CD8-positive, alpha-beta memory T cell (primary cell): ENCODE measurements at places on chromosomes 5 and 9.
A peak's percentile ranks its signal among the peaks of the same experiment; 100 is the strongest.

DNA sequence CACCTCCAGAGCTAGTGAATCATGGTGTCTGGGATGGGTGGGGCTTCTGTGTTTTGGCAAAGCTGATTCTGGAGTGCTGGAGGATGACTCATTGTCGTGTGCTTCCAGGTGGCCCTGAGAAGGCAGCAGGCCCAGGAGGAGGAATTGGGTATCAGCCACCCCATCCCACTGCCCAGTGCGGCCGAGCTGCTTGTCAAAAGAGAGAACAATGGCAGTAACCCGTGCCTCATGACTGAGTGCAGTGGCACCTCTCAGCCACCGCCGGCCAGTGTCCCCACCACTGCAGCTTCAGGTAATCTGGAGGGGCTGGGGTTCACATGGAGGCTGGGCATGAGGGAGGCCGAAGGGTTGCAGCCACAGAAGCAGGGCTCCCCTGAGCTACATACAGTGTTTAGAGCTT lies 5.4 kb downstream of the DMRT1 start:
- no peak for DNase-seq

DNA sequence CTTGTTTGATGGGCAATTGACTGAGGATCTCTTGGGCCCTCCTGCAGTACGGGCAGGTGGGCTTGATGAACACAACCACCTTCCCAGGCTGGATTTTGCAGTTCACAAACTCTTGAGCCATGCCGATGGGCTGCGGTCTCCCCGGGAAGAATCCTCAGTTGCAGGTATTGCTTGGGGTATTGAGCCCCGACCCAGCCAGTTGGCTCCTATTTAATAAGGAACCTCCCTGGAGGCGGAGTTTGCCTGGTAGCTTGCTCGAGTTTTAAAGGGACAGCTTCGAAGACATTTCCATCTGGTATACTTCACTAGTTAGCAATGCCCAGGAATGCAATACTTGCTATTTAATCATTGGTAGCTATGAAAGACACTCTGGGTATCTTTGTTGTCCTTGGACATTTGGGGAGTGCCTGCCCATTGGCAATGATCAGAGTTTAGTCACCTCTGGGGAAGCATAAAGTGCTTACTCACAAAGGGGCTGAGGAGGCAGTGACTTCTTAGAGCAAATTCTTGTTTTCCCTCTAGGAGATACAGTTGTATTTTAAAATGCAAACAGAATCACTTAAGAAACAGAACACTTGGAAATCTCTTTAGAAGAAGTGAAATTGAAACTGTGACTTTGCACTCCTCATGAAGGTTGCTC lies at the start of gene GLRX:
Gene GLRX, minus strand, starts transcription at position 185 of the 640 bp plus-strand sequence. Its CDS starts 64 bp downstream, at position 121.
- DNase-seq, result peak; percentile 48

GRCh38 chr5:172093965-172094364 lies 87.5 kb upstream of the FBXW11 start:
- no peak for DNase-seq

DNA sequence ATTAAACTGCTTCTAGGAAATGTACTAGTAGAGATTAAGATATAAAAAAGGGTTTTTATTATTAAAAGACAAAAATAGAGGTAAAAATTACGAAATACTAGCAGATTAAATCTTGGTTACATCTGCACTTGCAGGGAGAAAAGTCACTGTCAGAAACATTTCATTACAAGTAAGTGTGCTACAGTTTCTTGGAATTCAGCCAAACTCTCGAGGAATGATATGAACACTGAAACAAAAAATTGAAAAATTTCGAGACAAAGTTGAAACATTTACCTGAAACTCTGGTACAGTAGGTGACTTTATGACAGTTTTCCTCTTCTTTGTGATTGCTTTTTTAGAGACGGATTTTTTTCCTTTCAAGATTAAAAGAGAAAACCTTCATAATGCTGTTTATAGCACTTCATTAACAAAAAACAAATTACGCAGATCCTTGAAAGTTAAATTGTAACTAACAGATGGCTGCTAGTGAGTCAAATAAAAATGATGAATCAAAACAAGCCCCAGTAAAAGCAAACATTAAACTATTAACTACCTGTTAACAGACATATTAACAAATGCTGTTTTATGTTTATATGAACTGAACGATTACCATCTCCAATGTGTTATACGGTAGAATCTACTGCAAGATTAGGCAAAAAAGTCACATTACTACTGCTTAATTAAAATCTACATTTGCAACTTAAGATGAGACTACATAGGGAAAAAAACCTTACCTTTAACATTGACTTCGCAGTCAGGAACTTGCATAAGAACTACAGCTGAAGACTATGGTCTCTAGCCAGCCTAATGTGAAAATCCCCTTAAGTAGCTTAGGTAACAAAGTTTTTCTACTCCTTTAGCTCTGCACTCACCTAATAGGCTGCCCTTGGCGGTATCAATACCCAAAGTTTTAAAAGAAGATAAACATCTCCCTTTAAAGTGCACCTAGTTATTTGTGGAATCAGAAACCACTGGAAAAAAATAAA lies 61.4 kb downstream of the RANBP6 start:
- DNase-seq, result no peak

- DNase-seq, result no peak
These were observed 3.2 kb upstream of the ACOT12 start for GRCh38 chr5:81397176-81397575.

- no peak for DNase-seq
These were observed 660.8 kb downstream of the TLE1 start for GRCh38 chr9:81028504-81028903.

- DNase-seq, result no peak
These were observed 61.8 kb downstream of the NDFIP1 start for GRCh38 chr5:142170254-142170953.

DNA sequence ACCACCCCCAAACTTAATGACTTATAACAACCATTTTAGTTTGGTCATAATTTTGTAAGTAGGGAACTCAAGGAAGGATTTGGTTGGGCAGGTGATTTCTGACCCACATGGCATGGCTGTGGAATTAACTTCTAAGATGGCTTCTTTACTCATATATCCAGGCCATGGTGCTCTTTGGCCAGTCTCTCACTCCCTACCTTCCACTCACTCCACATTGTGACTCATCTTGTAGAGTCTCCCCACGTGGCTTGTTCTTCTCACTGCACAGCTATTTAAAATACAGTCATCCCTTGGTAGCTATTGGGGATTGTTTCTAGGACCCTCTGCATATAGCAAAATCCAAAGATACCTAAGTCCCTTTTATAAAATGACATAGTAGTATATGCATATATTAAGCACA lies 76.6 kb upstream of the MAST4 start:
- no peak for DNase-seq

DNA sequence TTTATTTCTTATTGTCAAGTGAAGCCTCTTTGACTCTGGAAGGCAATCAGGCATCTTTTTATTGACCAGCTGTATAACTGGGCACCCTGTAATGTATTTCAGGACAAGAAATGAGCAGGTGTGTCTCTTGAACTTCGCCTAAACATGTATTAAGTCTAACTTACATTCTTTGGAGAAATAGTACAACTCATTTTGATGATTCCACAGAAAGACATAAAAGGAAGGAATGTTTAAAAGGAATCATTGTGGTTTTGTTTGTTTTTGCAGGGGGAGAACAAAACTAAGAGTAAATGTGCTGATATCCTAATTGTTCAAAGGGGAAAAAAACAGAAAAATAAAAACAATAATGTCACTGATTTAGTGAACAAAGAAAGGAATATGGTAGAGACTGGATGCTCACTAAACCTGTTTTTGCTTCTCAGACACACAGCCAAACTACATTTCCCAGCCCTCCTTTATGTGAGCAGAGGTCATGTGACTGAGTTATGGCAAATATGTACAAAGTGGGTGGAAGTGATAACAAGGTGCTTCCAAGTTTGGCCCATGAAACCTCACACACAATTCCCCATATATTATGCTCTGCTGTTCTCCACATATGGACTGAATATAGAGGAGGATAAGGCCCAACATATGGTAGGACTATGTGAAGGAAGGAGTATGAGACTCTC lies 150.6 kb upstream of the ACOT12 start:
- DNase-seq, result no peak

DNA sequence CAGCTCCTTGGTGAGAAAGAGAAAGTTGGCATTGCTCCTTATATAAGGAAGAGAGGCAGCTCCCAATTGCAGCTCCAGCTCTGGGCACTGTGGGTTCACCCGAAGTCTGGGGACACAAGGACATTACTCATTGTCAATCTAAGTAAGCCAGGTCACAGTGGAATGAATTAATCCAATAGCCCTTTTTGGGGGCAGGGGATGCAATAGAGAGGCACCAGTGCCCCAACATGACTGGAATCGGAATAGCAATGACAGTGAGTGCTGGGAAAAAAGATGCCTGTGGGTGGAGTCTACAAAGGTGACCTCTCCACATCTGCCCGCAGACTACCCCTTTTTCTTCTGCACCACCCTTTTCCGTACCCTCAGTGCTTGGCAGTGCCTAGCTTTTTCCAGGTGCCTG lies 11.1 kb upstream of the NEUROG1 start:
- no peak for DNase-seq

DNA sequence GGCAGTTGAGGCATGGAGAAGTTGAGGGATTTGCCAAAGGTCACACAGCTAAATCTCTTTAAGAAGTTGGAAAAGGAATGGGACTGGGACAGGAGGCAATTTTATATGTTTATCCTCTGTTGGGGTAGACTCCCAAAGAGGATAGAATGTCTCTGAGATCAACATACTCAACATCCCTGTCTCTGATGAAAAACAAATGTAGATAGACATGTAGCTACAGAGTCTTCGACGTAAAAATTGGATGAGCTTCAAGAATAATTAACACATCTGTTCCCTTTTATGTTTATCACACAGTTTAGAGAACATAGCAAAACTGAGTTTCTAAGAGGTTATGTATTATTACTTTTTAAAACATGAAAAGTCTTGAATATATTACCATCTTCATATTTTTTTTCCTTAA lies 204.6 kb upstream of the CD180 start:
- DNase-seq, result no peak

DNA sequence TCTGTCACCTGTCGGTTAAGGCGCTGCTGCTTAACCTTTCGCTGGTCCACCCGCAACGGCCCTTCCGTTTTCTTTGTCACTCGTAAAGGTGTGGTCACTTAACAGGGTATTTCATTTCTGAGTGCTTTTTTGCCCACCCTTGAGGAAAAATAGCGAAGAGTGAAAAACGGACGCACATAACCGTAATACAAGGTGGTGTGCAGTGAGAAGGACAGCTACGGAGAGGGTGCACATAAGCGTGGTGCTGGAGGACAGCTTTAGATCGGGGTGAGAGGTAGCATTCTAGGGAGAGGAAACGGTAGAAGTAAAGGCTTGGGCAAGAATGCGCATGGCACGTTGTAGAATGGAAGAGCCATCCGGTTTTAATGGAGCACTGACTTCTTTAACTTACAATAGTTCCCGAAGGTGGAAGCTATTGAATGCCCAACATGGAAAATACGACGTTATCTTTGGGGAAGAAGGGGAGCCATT lies 761 bp downstream of the CCT5 start:
- no peak for DNase-seq

GRCh38 chr5:67903121-67903520 lies 312.4 kb upstream of the PIK3R1 start:
- DNase-seq, result no peak

DNA sequence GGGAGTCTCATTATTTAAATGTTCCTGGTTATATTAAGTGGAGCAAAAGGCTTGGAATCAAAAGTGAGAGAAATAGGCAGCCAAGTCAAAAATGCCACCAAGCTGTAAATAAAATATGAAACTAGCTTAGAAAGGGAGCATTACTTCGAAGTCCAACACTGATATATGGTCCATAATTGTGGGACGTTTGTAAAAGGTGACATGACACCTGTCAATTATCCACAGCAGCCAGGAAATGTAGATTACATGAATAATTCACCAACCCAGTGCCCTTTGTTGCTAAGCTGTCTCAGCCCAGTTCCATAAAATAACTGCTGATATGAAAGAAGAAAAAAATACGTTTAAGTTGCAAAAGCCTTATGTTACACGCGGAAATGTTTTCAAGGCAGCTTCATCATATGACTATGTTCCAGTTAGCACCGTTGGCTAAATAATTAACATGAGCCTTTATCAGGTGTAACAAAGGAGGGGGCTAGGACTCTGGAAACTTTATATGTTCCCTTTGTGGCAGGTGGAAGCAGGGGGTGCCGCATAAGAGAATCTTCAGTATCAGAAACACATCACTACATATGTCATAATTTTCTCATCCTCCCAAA lies 39.9 kb upstream of the ZSWIM6 start:
- no peak for DNase-seq

DNA sequence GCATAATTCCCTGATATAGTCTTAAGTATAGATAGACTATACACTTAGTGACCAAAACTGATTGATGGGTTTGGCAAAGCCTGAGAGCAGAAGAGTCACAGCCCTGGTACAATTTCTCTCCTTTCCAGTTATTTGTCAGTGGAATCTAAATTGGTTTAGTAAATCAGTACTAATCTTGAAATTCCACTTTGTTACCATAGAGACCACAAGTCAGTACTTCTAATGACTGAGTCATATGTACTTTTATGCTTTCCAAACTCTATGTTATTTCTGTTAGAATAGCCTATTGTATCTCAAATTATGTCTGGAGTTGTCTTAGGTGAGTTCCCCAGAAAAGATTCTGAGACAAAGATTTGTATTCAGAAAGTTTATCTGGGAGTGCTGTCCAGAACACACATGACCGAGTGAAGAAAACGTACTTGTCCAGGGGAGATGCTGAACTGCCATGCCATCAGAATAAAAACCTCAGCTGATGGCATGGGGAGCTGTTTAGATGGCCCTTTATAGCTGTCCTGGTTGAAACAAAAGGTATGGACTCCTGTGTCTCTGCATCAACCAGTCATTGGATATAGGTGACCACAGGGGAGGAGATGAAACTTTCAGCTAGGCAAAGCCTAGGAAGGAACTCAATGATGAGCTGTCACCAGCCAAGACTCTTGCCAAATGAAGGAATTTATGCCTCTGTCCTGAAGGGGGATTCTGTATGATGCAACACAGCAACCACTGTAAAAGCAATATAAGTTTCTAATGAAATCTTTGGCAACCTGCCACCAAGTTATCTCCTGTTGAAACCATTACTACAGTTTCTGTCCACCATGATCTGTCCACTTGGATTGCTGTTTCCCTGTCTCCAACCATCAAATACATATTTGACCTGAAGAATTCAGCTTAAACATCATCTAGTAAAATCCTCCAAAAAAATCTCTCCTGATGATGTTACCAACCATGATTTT lies 18.0 kb upstream of the SMC2 start:
- DNase-seq, result no peak

DNA sequence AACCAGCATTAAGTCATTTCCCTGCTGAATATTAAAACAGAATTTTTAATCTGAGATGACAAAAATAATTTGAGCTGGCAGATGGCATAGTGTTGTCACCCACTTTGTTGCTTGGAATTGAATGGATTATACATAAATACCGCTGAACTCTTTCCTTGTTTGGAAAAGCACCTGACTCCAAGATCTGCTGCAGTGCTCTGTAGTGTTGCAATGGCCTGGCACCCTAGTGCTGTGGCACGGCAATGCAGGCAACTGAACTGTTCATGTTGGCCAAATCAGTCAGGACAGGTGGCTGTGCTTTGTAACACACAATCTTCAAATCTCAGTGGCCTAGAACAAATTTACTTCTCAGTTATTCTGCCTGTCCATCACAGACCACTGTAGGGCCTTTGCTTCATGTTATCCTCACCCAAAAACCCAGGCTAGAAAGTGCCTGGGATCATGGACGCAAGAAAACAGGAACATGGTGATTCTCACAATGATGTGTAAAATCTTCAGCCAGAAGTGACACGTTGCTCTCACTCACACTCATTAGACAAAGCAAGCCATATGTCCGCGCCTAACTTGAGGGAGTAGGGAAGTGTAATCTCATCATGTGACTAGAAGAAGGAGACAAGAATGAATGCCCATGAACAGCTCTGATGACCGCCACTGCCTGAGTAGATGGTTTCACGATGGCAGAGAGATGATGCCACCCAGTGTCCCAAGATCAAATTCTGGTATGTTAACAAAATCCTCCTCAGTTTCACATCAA lies 191.9 kb upstream of the PUM3 start:
- DNase-seq, result no peak
